Activated naive CD4-positive, alpha-beta T cell (primary cell): ENCODE measurements at places on chromosomes 3 and 15.

GRCh38 chr3:172201136-172201869 is 161.9 kb downstream of the FNDC3B start:
- DNase-seq, result no peak

DNA sequence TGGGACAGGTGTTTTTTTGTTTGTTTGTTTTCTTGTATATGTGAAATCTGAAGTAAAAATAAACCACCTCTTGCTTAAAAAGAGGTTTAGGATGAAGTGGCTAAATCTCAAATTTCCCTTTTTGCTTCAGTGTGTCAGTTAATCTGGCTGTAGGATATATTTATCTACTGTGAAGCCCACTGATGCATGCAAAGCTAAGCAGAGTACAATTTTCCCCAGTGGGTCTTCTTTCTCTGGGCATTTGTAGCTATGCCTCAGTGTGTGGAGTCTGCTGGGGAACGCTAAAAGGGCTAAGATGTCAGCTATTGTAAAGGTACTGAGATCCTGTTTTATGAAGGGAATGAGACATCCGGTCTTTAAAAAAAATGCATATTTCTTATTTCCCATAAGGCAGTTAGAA is 190.6 kb downstream of the TCF12 start:
- DNase-seq, result no peak

- no peak for DNase-seq
Measured at GRCh38 chr15:59372352-59373211, at the start of gene MYO1E. TSS of gene MYO1E (minus strand) at chr15:59372871. CDS start at chr15:59372500, 371 bp downstream.

GRCh38 chr3:192915304-192915703 is 2.4 kb downstream of the MB21D2 start:
- no peak for DNase-seq

GRCh38 chr3:67437090-67437489 is 217.3 kb downstream of the SUCLG2 start:
- DNase-seq, result no peak

DNA sequence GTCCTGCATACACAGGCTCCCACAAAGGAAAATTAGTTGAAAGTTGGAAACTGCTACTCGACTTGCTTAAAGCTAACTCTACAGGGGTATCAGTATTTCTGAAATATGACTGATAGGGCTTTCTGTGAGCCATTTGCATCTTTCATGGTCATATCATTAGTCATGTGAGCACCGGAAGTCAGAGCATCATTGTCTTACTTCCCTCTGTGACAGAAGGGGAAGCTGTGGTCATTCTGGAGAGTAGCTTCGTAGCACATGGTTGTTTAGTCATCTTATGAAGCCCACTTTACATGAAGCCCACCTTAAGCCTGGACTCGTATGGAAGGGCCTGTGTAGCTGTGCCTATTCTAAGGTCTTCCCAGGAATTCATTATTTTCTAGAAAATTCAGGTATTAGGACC is 69.0 kb downstream of the COL6A5 start:
- DNase-seq, result no peak

- DNase-seq, result no peak
Measured at GRCh38 chr15:64197425-64197824, 34.6 kb upstream of the PPIB start.

GRCh38 chr3:171829841-171830517 is 13.2 kb upstream of the TMEM212 start:
- DNase-seq, result no peak

- DNase-seq, result no peak
Measured at GRCh38 chr15:58182460-58183163, 44.4 kb downstream of the AQP9 start.

DNA sequence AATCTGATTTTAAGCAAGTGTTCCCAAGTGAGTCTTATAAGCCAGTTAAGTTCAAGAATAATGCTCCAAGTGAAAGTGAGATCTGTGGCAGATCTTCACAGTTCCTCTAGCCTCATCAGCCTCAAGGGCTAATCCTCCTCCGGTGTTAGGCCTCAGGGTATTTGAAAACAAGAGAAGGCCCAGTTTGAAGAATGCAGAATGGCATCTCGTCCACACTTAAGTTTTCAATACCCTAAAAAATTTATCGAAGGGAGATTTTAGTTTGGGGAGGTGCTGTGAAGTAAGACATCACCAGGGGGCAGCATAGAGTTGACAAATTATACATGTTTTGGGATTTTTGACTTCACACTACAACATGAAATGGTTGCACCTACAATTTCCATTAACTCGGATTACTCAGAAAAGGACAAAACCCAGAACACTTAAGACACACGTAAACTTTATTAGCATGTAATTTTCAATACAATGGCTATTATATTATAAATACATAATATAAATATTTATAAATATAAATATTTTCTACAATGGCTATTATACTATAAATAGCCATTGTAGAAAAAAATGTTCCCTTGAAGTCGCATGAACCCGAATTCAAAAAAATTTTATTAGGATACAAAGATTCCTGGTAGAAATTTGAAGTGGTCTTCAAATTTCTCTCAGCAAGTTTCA is 2.3 kb upstream of the TMEM266 start:
- DNase-seq, result no peak

- DNase-seq, result no peak
Measured at GRCh38 chr3:38171622-38172021, 6.3 kb downstream of the OXSR1 start.

- no peak for DNase-seq
Measured at GRCh38 chr15:93057618-93058017, 31.4 kb downstream of the RGMA start.

GRCh38 chr15:84818261-84819131 is 1.3 kb downstream of the ALPK3 start:
- DNase-seq, result no peak

DNA sequence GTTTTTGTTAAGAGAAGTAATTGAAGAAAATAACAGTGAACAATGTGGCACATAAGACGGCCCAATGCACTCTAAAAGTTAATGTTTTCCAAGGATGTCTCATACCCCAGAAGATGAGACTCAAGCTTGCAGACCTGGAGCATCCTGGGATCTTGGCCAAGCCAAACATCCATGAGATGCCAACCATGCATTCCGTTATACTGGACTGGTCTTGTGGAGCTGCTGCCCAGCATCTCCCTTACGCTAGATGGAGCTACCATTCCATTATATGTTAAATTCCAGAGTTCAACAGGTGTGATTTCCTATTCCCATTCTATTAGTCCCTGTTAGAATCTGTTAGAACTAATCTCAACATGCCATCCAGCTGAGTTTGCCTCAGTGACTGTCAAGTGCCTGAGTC is 181.8 kb downstream of the PDCD6IP start:
- no peak for DNase-seq

GRCh38 chr3:14657579-14657978 is 6.0 kb downstream of the CCDC174 start:
- DNase-seq, result no peak

DNA sequence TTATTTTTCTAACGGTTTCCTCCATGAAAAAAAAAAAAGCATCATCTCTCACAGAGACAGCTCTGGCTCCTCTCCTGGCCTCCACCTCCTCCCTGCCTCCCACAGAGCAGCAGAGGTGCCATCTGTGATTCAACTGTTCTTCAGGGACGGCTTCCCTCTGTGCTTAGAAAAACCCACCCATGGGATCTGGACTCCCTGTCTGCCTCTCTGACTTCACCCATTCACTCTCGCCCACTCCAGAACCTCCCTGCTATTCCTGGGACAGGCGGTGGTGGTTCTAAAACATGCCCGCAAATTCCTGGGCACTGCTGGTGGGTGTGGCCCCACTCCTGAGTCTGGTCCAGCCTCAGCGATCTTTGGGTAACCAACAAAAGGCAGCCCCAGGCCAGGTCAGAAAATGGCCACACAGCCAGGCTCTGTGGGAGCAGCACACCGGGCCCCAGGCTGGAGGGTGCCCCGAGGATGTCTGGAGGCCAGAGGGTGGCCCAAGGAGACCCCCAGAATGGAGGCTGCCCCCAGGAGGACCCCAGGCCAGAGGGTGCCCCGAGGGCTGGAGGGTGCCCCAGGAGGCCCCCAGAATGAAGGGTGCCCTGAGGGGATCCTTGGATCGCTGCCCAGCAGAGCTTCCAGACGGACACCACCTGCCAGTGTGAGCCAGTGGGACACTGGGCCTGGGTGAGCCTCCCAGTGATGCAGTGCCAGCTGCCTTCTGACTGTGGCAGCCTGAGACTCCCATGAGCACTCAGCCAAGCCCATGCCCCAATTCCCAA is 2.6 kb upstream of the CHST13 start:
- DNase-seq, result no peak

DNA sequence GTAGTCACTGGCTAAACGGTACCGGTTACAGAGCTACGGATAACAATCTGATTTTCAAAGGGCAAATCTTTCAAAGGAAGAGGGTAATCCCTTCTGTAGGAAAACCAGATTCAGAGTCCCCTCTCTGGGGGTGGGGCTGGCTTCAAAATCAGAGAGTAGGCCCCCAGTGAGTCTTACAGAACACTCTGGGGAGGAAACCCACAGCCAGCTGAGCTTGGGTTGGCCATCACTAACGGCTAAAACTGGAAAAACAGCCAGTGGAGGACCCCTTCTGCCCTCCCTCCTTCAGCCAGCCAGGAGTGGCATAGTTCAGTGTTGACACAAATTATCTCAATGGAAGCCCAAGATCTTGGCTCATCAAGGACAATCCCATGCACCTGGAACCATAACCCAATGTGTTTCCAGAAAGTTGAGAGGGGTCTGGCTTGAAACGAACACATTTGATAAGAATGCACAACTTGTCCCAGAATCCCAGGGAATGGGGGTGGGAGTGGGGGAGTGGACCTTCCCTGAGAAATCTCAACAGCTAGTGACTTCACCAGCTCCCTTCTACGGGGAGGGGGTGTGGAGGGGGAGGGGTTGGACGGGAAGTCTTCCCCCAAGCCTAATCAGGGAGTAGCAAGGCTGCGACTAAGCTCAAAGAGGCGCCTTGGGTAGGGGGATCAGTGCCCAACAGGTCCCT is 1.0 kb downstream of the RASL12 start:
- no peak for DNase-seq
